ENCODE measurements at places on chromosomes 5 and 9.

DNA sequence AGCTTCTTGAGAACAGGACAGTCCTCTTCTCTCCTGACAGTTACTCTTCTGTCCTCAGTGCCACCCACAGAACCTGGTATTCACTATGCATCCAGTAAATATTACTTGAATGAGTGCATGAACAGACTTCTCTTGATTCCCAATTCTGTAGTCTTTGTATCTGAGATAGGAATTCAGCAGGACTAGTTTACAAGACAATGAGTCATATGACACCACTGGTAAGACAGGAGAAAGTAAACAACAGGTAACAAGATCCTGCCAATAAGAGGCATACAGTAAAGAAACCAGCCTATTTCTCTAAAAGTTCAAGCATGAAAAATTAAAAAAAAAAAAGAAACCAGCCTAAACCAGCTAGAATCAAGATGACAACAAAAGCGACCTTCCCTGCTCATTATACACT is 6.2 kb downstream of the ZNF883 start:
- H3K4me3 ChIP-seq, result no peak overlapping the region
- H3K27me3 ChIP-seq, result no peaks in the 10 kb centered on the region

DNA sequence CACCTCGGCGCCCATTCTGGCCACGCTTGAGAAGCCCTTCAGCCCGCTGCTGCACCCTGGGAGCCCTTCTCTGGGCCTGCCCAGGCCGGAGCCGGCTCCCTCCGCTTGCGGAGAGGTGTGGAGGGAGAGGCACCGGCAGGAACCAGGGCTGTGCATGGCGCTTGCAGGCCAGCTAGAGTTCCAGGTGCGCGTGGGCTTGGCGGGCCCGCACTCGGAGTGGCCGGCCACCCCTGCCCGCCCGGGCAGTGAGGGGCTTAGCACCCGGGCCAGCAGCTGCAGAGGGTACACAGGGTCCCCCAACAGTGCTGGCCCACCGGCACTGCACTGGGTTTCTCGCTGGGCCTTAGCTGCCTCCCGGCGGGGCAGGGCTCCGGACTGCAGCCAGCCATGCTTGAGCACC is 72.3 kb upstream of the SYK start:
- H3K4me3 ChIP-seq, result no peak overlapping the region
- H3K27ac ChIP-seq, result no peak overlapping the region
- DNase-seq, result no peak
- H3K27me3 ChIP-seq, result no peaks in the 10 kb centered on the region
- H3K36me3 ChIP-seq, result no peaks in the 10 kb centered on the region
- no peaks in the 10 kb centered on the region for H3K4me1 ChIP-seq

GRCh38 chr5:172494630-172495505 is 40.5 kb upstream of the SH3PXD2B start:
- no peak overlapping the region for H3K27ac ChIP-seq
- DNase-seq, result no peak
- no peaks in the 10 kb centered on the region for H3K27me3 ChIP-seq
- no peaks in the 10 kb centered on the region for H3K4me1 ChIP-seq

DNA sequence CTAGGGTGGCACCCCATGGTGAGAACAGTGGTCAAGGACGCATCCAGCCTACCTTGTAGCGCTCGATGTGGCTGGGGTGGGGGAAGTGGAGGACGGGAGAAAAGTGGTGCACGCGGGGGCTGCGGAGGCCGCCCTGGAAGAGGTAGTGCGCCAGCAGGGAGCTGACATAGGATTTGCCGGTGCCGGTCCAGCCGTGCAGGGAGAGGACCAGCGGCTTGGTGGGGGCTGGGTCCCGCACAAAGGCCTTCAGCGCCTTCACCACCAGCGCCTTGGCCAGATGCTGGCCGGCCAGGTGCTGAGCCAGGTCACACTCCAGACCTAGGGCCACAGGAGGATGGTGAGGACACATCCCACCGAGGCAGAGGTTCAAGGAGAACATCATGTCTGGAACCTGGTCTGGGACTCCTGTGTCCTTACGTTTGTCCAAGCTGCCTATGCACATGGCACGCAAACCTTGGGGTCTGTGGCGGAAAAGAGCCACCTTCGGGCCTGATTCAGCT is 797 bp downstream of the TOR2A start:
- no peak overlapping the region for H3K4me3 ChIP-seq
- no peak for DNase-seq
- no peaks in the 10 kb centered on the region for H3K27me3 ChIP-seq
- H3K36me3 ChIP-seq, result no peaks in the 10 kb centered on the region
- peaks cover 4% of the 10 kb centered on the region for H3K4me1 ChIP-seq
